Stimulated activated CD4-positive, alpha-beta T cell treated with anti-CD3 and anti-CD28 coated beads, Interleukin-1b, Interleukin-23, amount 100 ng/mL, for 1 hour (primary cell): ENCODE measurements at places on chromosomes 3 and 15.

- DNase-seq: no peak
Observed at GRCh38 chr3:183862610-183863009, 22.1 kb downstream of the PARL start.

DNA sequence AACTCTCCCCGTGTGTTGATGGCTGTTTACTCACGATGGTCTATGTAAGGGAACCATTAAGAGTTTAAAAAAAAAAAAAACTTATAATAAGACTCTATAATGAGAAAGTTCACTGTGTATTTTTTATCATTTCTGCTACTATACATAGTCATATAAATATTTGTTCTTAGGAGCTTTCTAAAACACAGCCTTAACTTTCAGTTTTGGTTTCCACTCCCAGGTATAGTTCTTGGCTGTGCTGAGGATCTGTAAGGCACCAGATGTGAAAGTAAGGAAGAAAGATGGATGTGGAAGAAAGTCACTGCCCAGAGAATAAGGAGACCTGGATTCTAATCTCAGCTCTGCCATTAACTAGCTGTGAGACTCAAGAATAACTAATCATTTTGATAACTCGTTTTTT, 101.9 kb upstream of the THBS1 start:
- DNase-seq: no peak

GRCh38 chr3:7271631-7272030, 410.7 kb downstream of the GRM7 start:
- DNase-seq: no peak

GRCh38 chr3:46097691-46098241, 70.5 kb upstream of the XCR1 start:
- DNase-seq: no peak

- DNase-seq: no peak
Observed at GRCh38 chr3:133914839-133915600, 19.3 kb upstream of the RAB6B start.

DNA sequence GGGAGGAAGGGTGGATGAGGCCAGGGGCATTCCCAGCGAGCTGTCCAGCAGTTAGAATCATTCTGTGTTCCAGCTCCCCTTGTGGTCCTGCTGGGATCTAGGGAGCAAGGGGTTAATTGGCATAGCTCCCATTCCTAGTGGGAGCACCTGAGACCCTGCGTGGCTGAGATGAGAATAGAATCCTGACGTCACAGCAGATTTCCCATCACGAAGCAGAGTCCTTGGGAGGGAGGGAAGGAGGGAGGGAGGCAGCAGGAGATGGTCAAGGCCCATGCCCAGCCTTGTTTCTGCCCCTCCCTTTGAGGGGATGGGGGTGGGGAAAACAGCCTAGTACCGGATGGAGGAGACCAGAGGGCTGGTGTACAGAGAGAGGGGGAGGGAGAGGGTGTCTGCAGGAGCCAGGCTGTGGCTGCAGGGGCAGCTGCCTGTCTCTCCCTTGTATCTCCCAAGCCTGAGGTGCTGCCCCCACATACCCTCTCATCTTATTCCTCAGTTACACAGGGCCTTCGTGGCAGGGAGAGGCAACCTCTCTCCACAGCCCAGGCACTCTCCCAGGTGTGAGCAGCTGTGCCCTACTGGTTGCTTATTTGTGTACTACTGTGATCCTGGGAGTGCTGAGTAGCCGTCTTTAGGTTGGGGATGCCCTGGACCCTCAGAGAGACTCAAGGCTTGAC, 5.4 kb downstream of the TYRO3 start:
- DNase-seq: no peak

GRCh38 chr15:55907797-55908196, 85.6 kb downstream of the NEDD4 start:
- no peak for DNase-seq

- DNase-seq: no peak
Observed at GRCh38 chr3:101979033-101979432, 129.7 kb downstream of the NFKBIZ start.

GRCh38 chr3:176867681-176868663, 329.3 kb downstream of the TBL1XR1 start:
- DNase-seq: no peak

DNA sequence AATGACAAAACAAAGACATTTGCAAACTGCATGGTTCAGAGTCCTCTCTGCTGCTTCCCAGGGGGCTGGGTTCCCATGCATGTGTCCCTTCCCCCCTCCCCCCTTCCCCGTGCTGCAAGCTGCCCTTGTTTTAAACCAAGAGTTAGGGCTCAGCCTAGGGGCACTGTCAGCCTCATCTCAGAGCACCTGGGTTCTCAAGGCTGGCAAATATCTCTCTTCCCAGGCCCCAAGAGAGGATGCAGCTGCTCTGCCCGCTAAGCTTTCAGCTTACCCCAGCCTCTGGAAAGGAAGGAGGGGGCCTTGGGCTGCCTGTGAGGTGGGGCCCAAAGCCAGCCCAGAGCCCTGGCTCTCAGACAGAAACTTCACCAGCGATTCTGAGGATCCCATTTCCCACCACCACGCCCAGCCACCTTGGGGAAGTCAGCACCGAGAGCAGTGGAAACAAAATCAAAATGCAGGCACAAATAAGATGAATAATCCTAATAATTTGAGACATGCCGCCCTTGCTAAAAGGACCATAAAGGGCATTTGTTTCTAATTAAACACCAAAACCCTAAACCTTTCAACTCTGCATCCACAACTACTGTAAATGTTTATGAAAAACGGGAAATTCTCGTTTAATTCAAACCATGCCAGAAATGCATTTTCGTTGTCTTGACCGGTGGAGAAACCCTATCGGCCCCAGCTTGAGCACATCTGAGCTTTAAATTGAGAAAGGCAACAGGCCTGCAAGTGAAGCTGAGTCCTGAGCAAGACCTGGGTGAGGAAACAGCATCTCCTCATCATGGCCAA, 67.7 kb upstream of the WNT5A start:
- no peak for DNase-seq

GRCh38 chr3:145094355-145094941, 1066.5 kb downstream of the PLOD2 start:
- no peak for DNase-seq

GRCh38 chr3:81861593-81861992, 100.1 kb upstream of the GBE1 start:
- no peak for DNase-seq

- no peak for DNase-seq
Observed at GRCh38 chr3:148269816-148270215, 427.9 kb upstream of the AGTR1 start.

GRCh38 chr15:70628549-70628896, 134.8 kb downstream of the UACA start:
- DNase-seq: no peak

DNA sequence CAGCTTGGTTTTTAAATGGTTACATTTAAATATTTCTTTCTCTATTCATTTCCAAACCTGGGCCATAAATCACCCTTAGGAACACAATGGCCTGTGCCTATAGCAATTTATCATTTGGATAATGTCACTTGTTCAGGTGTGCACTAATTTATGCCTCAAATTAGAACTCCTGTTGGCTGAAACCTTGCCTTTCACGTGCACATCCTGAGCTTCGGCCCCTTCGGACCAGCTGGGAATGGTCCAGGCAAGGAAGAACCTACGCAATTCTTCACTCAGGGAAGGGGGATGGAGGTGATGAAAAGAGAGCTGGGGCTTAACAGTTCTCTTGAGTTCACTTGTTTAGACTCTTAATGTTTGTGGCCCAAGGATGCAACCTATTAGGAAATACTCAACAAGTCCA, 324.1 kb upstream of the ICE2 start:
- no peak for DNase-seq
